Glutamatergic neuron (in vitro differentiated cells): ENCODE measurements at places on chromosomes 2 and 18. TPM values are rescaled to one million over a fixed set of nuclear protein-coding genes. Genes with fewer than 3 reads are reported as not detected.

DNA sequence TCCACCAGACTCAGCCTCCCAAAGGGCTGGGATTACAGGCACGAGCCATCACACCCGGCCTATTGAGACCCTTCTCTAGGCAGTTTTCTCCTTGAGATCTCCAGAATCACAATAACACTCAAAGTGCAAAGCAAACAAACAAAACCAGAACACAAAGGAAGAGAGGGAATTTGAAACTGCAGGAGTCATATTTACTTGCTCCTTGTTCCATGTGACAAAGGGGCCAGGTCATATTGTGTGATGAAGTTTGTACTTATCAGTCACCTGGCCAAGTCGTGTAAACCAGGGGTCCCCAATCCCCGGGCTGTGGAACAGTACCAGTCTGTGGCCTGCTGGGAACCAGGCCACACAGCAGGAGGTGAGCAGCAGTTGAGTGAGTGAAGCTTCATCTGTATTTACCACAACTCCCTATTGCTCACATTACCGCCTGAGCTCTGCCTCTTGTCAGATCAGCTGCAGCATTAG is 26.5 kb downstream of the SCYGR8 start:
- H3K36me3 ChIP-seq: no peaks in the 10 kb centered on the region
- no peaks in the 10 kb centered on the region for H3K4me1 ChIP-seq
- no peak overlapping the region for H3K4me3 ChIP-seq
- no peaks in the 10 kb centered on the region for H3K27me3 ChIP-seq
- no peak for DNase-seq

CXCR2 gene
- total RNA-seq: not detected

- H3K27me3 ChIP-seq: no peaks in the 10 kb centered on the region
- no peak overlapping the region for H3K27ac ChIP-seq
- H3K4me3 ChIP-seq: no peak overlapping the region
- peaks cover 5% of the 10 kb centered on the region for H3K36me3 ChIP-seq
- no peak for DNase-seq
These were observed 406.6 kb upstream of the MMADHC start for GRCh38 chr2:149994057-149994728.

- no peaks in the 10 kb centered on the region for H3K36me3 ChIP-seq
- DNase-seq: no peak
- H3K4me1 ChIP-seq: peaks cover 8% of the 10 kb centered on the region
- no peak overlapping the region for H3K4me3 ChIP-seq
These were observed 457.2 kb downstream of the CDH2 start for GRCh38 chr18:27719680-27720079.

RTP5 gene
- not detected for total RNA-seq

NFE2L2 gene
- total RNA-seq: 51.4 TPM

ALLC gene
- not detected for total RNA-seq

DNA sequence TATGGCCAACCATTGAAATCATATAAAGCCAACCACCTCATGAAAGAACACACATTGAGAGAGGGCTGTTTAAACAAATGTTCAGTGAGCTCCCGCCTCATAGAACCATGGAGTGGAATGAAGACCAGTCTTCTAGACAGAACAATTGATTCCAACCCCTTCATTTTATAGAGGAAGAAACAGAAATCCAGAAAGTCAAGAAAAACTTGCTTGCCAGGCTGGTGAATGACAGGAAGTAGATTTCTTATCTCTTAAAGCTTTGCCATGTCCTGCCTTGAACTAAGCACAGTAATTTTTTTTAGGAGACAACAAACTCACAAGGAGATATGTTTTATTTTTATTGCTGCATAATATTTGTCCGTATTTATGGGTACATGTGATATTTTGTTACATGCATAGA is 16.5 kb upstream of the NRP2 start:
- H3K4me3 ChIP-seq: no peak overlapping the region
- H3K27me3 ChIP-seq: peaks cover 2% of the 10 kb centered on the region
- DNase-seq: no peak
- H3K27ac ChIP-seq: no peak overlapping the region
- H3K36me3 ChIP-seq: no peaks in the 10 kb centered on the region
- H3K4me1 ChIP-seq: peaks cover 2% of the 10 kb centered on the region

BMP10 gene
- not detected for total RNA-seq

DNA sequence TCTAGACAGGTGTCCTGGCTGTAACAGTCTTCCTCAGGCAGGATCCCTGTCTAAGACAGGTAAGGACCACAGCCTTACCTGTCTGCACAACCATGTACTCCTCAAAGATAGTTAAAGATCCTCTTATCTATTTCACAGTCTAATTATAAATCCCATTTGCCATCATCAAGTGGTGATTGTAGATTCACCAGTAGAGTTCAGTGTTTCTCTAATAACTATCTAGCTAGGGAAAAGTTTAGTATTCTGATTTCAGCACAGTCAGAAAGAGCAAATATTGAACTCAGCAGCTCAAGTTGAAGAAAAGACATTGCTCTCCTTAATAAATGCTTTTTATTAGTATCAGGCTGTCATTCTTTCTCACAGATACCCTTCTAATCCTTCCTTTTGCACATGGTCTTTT is 1305.5 kb upstream of the NXPH2 start:
- DNase-seq: no peak
- peaks cover 2% of the 10 kb centered on the region for H3K27me3 ChIP-seq
- no peaks in the 10 kb centered on the region for H3K36me3 ChIP-seq

FBXO41 gene
- total RNA-seq: 14.0 TPM

DNA sequence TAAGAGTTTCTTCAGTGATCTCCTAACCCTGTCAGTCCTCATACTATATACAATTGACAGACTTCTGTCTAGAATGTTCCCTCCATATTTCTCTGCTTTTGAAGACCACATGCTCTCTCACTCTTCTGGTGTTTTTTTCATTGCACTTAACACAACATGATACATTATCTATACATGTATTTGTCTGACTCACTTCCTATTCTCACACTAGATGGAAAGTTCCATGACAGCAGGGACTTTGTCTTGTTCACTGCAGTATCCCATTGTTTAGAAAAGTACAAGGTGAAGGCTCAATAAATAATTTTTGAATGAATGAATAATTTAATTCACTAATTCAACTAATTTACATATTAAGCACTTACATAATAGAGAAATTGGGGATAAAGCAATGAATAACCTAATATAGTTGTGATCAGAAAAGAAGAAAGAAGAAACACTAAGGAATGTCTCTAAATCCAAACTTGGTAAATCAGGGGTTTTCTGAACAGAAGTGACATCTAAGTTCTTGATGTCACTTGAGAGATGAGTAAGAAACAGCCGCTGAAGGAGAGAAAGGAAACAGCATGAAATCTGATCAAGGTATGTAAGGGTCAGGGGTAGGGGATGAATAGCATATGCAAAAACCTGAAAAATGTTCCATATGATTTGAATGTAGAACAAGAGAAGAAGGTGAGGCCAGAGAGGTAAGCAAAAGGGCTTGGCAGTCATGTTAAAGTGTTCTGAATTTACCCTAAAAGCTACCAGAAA is 42.4 kb downstream of the MBD2 start:
- H3K27ac ChIP-seq: no peak overlapping the region
- no peaks in the 10 kb centered on the region for H3K36me3 ChIP-seq
- no peaks in the 10 kb centered on the region for H3K27me3 ChIP-seq
- H3K4me1 ChIP-seq: no peaks in the 10 kb centered on the region
- no peak overlapping the region for H3K4me3 ChIP-seq

SMCHD1 gene
- 34.4 TPM for total RNA-seq

- peaks cover 1% of the 10 kb centered on the region for H3K4me1 ChIP-seq
- no peak for DNase-seq
- no peaks in the 10 kb centered on the region for H3K36me3 ChIP-seq
- H3K27ac ChIP-seq: no peak overlapping the region
These were observed 397.1 kb downstream of the ERBB4 start for GRCh38 chr2:212141499-212141898.

DNA sequence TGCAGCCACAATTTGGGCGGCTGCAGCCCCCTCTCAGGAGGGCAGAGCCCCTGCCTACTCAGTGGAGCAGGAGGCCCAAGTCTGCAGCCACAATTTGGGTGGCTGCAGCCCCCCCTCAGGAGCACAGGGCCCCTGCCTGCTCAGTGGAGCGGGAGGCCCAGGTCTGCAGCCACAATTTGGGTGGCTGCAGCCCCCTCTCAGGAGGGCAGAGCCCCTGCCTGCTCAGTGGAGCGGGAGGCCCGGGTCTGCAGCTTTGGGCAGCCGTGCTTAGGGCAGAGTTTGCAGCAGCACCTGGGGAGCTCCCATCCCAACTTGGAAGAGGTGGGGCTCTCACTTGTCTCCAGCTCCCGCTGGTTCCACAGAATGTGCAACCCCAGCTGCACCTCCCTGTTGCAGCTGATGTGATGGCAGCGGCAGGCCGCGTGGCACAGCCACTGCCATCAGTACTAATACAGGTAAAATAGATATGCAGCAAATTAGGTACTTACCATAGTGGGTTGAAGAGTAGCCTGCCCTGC is 99.4 kb downstream of the TWIST2 start:
- no peak overlapping the region for H3K4me3 ChIP-seq
- no peaks in the 10 kb centered on the region for H3K4me1 ChIP-seq
- no peak overlapping the region for H3K27ac ChIP-seq
- H3K27me3 ChIP-seq: peaks cover 6% of the 10 kb centered on the region
- no peak for DNase-seq
- H3K36me3 ChIP-seq: no peaks in the 10 kb centered on the region

DTYMK gene
- 32.8 TPM for total RNA-seq

GKN2 gene
- not detected for total RNA-seq

DNA sequence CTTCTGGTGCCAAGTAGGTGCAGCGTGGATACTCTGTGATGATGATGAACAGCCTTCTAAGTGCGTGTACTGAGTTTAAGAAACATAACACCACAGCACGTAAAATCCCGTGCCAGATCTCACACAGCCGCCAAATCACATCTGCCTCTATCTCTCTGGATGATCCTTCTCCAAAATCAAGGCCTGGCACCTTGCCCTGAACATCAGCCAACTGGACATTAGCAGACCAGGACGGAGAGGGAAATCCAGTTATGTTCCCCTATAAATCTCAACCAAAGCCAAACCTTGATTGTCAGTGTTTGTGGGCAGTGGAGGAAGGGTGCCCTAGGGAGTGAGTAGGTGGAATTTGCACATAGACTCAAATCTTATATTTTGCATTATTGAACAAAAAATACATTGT is 164.3 kb downstream of the MIB1 start:
- H3K27me3 ChIP-seq: peaks cover 4% of the 10 kb centered on the region
- H3K4me3 ChIP-seq: no peak overlapping the region
- DNase-seq: no peak
- H3K4me1 ChIP-seq: no peaks in the 10 kb centered on the region
- H3K27ac ChIP-seq: no peak overlapping the region

EFR3B gene
- total RNA-seq: 22.9 TPM

GRCh38 chr2:96930351-96931010 is 55.9 kb downstream of the FAM178B start:
- H3K4me1 ChIP-seq: peaks cover 10% of the 10 kb centered on the region
- peaks cover 4% of the 10 kb centered on the region for H3K27me3 ChIP-seq
- no peak overlapping the region for H3K27ac ChIP-seq

DNA sequence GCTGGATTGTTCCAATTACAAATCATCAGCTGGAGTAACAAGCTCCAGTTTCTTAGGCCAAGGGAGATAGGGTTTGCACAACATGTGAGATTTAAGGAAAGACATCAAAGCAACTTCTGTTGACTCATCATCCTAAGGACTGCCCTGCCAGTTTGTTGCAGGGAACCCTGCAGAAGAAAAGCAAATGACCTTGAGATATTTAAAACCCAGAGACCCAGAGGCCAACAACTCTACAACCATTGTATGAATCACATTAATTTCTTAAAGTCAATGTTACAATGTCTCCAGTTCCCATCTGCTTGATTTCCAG is 491.8 kb upstream of the ACVR2A start:
- no peaks in the 10 kb centered on the region for H3K36me3 ChIP-seq
- no peak overlapping the region for H3K4me3 ChIP-seq
- peaks cover 2% of the 10 kb centered on the region for H3K27me3 ChIP-seq
- H3K27ac ChIP-seq: no peak overlapping the region
- DNase-seq: no peak

- no peak overlapping the region for H3K27ac ChIP-seq
- no peak overlapping the region for H3K4me3 ChIP-seq
- H3K36me3 ChIP-seq: peaks cover 5% of the 10 kb centered on the region
- H3K27me3 ChIP-seq: no peaks in the 10 kb centered on the region
- no peak for DNase-seq
These were observed 312.4 kb downstream of the PLCL1 start for GRCh38 chr2:198116756-198117155.

C2orf42 gene
- total RNA-seq: 11.0 TPM

- peaks cover 10% of the 10 kb centered on the region for H3K4me1 ChIP-seq
- H3K36me3 ChIP-seq: no peaks in the 10 kb centered on the region
- no peaks in the 10 kb centered on the region for H3K27me3 ChIP-seq
- DNase-seq: no peak
- H3K27ac ChIP-seq: no peak overlapping the region
These were observed 5.6 kb downstream of the IKZF2 start for GRCh38 chr2:213145715-213146242.

GYPC gene
- 2.0 TPM for total RNA-seq

GRCh38 chr18:42838546-42839145 is 276.8 kb downstream of the RIT2 start:
- no peak for DNase-seq
- peaks cover 3% of the 10 kb centered on the region for H3K27me3 ChIP-seq
- H3K36me3 ChIP-seq: no peaks in the 10 kb centered on the region
- peak overlapping the region; percentile 67 for H3K27ac ChIP-seq
- H3K4me1 ChIP-seq: peaks cover 20% of the 10 kb centered on the region

DNA sequence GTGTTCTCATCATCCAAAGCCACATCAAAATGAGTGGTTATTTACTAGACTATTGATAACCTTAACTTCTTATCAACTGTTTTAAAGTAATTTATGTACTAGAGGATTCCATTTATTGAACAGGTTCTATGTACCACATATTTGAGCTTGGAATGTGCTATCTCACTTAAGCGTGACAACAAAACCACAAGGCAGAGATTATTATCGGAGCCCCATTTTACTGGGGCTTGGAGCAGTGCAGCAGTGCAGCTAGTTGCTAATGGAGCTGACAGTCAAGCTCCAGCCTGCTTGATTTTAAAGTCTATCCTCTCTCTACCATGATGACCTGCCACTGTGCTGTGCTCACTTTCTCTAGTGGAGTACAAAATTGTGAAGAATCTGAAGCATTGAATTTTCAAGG is 24.6 kb downstream of the GCG start:
- H3K27me3 ChIP-seq: no peaks in the 10 kb centered on the region
- H3K27ac ChIP-seq: no peak overlapping the region
- H3K4me1 ChIP-seq: no peaks in the 10 kb centered on the region

- H3K27me3 ChIP-seq: no peaks in the 10 kb centered on the region
- H3K36me3 ChIP-seq: no peaks in the 10 kb centered on the region
- H3K4me1 ChIP-seq: no peaks in the 10 kb centered on the region
- no peak overlapping the region for H3K27ac ChIP-seq
- no peak for DNase-seq
These were observed 1279.7 kb upstream of the ZEB2 start for GRCh38 chr2:145799595-145800108.
